Stimulated activated CD4-positive, alpha-beta T cell treated with anti-CD3 and anti-CD28 coated beads, Interleukin-4, amount 100 ng/mL, for 4 hours (primary cell): ENCODE measurements at places on chromosomes 3 and 15.

GRCh38 chr3:107394502-107394901, 17.3 kb downstream of the CCDC54 start:
- no peak for DNase-seq

GRCh38 chr3:16433701-16434151, 79.8 kb downstream of the RFTN1 start:
- DNase-seq = no peak

DNA sequence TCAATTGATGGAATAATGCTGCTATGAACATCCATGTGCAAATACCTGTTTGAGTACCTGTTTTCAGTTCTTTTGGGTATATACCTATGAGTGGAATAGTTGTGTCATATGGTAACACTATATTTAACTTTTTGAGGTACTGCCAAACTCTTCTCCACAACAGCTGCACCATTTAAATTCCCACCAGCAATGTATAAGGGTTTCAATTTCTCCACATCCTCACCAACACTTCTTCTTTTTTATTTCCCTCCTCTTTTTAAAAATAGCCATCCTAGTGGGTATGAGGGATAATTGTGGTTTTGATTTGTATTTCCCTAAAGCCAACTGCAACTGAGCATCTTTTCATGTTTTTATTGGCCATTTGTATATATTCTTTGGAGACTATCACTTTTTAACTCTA, 31.3 kb upstream of the ARHGEF3 start:
- no peak for DNase-seq

DNA sequence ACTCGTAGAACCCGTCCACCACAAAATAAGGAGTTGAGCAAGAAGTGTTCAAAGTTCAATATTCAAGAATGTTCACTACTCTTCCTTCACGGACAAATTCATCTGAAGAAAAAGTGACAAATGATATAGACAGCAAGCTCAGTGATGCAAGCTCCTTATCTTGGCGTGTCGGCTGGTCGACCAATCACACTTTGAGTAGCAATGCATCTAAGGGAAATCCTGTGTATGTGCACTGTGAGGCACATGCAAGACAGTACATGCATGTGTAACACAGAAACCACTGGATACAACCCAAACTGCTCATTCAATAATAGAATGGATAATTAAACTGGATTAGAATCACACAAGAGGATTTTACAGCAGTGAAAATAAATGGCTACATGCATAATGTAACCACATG, 64.4 kb upstream of the CSPG5 start:
- no peak for DNase-seq

DNA sequence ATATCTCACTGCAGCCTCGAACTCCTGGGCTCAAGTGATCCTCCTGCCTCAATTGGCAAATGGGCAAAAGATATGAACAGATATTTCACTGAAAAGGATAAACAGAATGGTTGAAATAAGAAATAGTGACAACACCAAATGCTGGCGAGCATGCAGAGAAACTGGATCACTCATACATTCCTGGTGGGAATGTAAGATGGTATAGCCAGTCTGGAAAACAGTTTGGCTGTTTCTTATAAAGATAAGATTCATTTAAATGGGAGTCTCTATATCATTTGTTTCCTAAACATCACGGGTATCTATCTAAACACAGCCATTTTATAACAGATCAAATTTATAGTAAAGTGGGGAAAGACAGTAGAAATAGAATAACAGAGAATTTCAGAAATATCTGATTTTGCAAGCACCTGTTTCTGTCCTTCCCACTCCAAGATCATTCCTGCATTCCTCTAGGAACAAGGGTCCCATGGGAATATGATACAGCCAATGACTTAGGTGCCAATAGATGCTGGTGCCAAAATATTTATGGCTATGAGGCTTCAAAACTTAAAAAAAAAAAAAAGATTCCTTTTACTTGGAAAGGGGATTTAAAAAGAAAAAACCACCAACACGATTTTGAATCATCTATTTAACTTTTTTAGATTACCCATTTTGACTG, 9.9 kb upstream of the TFDP2 start:
- DNase-seq = no peak

DNA sequence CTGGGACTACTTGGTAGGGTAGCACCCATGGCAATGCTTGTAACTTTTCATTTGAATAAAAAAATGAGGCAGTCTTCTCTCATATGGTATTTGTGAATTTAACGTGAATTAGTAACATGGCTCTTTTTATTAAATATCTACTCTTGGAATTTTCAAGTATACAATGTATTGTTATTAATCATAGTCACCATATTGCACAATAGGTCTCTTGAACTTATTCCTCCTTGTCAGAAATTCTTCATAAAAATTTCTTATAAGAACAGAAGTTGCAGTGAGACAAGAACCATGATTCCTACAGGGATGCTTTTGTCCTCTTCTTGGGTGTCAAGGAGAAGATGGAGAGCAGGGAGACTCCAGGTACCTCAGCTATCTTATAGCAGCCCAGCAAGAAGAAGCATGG, 203.8 kb upstream of the FEZF2 start:
- no peak for DNase-seq

DNA sequence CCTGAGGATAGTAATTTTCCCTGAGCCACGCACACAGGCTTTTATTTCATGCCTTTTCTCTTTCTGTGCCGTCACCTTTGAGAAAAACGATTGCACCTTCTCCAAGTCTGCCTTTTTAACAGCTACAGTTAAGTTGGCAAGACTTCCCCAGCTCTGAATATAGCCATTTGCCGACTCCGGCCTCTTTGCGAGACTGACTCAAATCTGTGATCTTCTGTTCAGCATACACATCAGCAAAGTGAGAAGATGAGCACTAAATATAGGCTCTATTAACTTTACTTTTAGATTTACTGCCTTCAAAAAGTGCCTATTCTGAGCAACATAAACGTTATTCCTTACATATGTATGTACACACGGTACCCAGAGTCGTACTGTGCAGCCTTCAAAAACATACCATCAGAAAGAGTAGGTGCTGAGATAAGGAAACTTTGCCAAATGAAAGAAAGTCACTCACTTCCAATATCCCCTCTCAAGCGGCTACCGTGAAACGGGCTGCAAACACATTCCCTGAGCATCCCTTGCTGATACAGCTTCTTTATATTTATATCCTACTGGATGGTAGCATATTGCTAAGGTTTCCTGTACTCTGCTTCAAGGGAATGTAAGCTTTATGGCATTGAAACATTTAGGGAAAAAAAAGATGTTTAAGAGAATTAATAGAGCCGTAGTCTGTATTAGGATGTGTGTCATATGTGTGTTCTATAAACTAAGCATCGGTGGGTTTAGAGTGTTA, 283.3 kb upstream of the TPRG1 start:
- DNase-seq = no peak
